ENCODE measurements at places on chromosomes 1 and 21.

- DNase-seq: no peak
Observed at GRCh38 chr1:15056515-15057285, 96.8 kb upstream of the TMEM51 start.

GRCh38 chr1:70042090-70042731, 163.2 kb downstream of the LRRC40 start:
- no peak for DNase-seq

DNA sequence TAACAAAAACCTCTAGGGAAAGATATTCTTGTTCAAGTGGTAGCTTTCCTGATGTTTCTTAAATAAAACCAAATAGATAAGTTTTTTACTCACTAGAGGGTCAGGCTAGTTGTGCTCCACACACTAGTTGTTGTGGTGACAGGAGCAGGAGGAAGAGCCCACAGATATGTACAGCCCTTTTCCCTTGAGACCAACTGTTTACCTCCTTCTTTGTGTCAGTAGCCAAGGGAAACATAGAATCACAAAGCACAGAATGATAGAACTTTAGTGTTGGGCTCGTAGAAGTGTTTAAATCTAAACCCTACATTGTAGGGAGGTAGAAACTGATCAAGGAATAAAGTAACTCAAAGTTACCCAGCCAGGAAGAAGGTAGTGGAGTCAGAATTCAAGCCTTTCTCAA, 309.0 kb downstream of the CTH start:
- DNase-seq: no peak

GRCh38 chr1:28971980-28972771, 57.8 kb downstream of the EPB41 start:
- peak; percentile 84 for DNase-seq

- DNase-seq: no peak
Observed at GRCh38 chr21:8990326-8991087, 1530.9 kb upstream of the TPTE start.

DNA sequence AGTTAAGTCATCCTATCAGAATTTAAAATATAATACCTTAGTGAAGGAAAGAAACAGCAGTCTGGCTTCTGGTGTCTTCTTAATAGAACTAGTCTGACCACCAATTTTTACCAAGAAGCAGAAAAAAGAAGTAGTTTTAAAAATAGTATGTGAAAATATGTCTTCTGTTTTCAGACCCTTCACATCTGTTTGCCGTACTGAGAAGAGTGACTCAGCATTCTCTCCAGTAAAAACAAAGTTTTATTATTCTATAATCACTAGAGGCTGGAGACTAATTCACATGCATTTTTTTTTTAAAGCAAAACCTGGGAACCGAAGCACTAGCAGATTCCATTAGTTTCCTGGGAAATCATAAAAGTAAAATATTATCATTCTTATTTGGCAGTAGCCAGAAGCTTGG, 163.8 kb downstream of the COL24A1 start:
- DNase-seq: peak; percentile 63

GRCh38 chr1:179251675-179252074, 22.2 kb upstream of the ABL2 start:
- DNase-seq: no peak

DNA sequence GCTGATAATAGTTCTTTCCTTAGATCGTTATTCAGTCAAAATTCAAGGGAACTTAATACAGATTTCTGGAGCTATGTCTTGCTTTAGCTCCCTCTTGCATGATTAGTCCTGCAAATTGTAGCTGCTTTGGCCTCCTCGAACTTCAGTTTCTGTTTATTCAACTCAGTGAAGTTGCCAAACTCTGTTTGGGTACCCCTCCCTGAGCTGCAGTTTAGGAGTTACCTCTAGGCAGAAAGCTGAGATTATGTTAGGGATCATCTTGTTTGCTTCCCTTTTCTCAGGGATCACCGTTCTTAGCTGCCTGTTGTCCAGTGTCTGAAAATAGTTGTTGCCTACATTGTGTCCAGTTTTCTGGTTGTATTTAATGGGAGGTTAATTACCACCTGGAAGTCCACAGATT, 43.5 kb downstream of the SNX27 start:
- no peak for DNase-seq

- DNase-seq: no peak
Observed at GRCh38 chr1:85174503-85174902, 26.3 kb downstream of the SYDE2 start.

GRCh38 chr1:32204943-32205361, 519 bp upstream of the IQCC start:
- DNase-seq: no peak

DNA sequence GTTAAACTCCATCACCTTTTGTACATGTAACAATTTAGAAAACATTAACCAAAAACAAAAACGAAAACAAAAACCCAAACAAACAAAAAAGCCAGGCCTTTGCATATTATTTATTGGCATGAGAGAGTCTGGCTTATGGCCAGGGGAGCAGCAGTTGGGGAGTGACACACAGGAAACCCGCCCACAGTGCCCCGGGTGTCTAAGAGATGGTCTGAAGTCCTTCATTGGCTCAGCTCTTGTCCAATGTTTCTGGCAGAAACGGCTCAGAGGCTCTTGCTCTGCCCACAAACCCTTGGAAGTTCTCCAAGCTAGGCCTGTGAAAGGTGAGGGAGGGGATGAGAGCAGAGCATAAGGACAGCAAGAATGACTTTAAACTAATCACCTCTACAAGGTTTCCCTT, 131.5 kb downstream of the CNIH3 start:
- no peak for DNase-seq

DNA sequence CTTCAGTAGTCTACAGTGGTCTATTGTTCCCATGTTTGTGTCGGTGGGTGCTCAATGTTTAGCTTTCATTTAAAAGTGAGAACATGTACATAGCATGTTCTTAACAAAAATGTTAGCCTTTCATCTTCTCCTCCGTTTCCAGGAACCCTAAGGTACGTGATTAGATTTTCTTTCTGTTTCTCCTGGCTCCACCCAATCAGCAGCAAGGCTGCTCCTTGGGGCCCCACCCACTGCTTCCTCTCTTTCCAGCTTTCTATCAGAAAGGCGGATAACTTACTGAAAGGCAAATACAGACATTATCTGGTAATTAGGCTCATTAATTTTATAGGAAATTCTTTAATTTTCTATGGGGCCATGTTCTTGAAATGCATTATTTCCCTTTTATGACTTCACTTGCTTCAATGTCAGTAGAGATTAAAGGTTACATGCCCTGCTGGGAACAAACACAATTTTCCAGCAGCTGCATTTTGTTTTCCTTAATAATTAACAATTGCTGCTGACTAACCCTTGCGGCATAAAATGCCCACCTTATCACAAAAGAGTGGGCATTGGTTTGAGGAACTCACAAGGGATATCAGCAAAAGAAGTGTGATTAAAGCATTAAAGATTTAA, 324.9 kb upstream of the SNX7 start:
- no peak for DNase-seq

DNA sequence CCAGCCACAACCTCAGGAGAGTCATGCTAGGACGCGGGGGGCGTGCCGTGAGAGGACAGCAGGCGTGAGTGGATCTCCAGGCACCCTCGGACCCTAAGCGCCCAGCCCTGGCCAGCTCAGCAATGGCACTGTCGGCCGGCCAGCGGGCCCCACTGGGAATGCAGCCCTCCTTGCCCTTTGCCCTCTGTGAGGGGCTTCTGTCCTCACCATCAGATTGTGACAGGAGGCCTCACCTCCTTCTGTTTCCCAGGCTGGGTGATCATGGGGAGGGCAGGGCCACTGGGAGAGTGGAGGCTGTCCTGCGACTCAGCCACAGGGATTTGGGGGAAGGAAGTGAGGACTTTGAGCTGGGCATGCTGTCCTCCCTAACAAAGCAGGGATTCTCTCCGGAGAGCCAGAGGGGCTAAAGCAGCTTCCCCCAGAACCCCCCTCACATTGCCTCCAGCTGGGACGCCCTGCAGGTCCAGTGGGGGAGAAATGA, 6.6 kb upstream of the LRRC3 start:
- no peak for DNase-seq

DNA sequence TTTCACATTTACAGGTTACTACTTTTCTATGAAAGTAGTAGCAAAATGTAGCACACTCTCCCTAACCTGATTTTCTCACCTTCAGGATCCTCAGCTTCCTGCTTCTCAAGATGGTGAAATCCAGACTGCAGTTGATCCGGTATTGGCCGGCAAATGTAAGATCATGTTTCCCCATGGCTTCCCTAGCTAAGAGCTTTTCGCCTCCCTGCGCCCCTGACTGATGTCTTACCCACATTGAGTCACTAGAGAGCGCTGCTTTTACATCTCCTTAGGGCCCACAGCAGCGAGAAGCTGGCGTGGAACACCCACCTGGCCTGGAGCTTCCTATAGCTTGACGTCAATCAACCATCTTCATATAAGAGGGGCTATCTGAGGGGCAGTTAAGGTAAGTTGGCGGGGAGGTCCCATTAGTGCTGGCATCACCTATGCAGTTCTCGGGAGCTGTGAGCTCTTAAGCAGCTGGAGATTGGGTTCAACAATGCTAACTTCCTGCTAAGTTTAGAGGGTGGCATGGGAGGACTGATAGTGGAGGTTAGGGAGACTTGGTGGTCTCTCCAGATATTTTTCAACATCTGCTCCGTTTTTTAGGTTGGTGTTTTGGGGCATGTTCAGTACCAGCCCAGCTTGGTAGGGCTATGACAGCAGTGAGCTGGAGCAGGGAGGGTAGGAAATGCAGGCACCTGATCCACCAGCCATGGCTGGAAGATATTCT, 5.5 kb downstream of the PTPN7 start:
- DNase-seq: no peak

GRCh38 chr1:231613419-231614349, 12.9 kb upstream of the DISC1 start:
- DNase-seq: no peak

- DNase-seq: no peak
Observed at GRCh38 chr21:41326414-41327080, 9.9 kb downstream of the FAM3B start.

DNA sequence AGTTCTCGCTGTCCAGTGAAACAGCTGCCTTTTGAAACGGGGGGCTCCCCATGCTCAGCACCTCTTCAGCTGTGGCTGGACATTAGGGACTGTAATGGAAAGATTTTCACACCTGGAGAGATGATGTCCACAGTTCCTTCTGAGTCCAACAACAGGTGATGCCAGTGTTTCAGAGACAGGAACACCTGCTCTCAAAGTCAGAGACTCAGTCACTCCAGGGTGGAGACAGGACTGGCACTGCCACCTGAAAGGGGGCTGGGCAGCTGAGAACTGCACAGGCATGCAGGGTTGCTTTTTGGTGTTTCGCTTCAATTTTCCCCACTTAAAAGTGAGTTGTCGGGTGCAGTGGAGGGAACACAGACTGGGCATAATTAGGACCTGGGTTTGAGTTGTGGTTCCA, 124.8 kb downstream of the GALNT2 start:
- DNase-seq: no peak

DNA sequence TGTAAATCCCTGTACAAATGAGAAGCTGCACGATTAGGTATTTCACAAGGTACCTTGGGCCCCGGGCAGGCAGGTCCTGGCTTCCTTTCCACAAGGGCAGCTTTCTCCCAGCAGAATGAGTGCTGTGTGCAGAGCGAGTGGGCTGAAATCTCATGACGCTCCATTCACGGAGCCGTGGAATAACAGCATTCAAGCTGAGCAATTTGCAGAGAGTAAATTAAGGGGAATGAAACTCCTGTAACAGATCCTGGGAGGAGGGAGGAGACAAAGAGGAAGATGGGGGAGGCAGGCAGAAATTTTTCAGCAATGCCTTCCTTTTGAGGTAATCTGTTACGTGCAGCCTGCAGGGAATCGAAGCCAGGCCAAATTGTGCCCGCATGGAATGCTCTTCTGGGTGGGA, 239.9 kb downstream of the TNR start:
- DNase-seq: no peak

- DNase-seq: no peak
Observed at GRCh38 chr1:161267321-161267720, 8.8 kb downstream of the PCP4L1 start.

DNA sequence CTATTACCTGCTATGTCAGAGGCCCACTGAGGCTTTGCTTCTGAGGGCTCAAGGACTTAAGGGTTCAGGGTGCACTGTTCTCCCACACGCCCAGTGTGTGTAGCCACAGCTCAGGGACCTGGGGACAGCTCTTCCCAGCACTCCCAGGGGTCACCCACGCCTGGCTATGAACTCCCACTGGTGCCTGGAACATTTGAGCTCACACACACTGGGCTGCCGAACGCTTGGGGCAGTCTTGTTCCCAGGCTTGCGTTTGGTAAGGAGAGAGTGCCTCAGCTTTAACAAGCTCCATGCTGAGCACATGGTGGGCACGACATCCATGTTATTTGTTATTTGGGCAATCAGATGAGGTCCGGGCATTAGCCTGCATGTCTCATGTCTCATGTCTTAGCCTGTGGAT, 37.6 kb downstream of the STUM start:
- no peak for DNase-seq

DNA sequence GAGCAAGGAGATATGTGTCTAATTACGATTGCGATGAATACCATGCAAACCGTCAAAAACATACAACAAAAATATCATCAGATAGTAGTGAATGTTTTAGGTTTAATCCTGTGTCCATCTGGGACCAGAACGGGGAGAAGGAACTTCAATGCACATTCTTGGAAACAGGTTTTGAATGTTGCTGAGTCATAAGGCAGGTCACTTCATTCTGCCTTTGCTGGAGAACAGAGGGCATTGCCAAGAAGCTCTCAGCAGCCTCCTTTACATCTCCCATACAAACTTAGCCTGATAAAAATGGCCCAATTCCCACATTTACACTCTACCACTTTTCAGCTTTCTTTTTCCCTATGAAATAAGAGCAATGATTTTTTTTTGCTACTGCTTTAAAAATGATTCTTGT, 78.0 kb upstream of the KCNJ6 start:
- DNase-seq: no peak

- peak; percentile 94 for DNase-seq
Observed at GRCh38 chr1:200483491-200484143, 73.8 kb upstream of the ZNF281 start.

All from fibroblast of skin of left biceps (primary cell).